ENCODE measurements at places on chromosomes 12 and 14. TPM values are rescaled to one million over a fixed set of nuclear protein-coding genes. Genes with fewer than 3 reads are reported as not detected.

The PTPRO gene
- 2.6 TPM for total RNA-seq

GRCh38 chr12:49161092-49161795 lies 27.6 kb downstream of the TUBA1A start:
- no peak for DNase-seq

DNA sequence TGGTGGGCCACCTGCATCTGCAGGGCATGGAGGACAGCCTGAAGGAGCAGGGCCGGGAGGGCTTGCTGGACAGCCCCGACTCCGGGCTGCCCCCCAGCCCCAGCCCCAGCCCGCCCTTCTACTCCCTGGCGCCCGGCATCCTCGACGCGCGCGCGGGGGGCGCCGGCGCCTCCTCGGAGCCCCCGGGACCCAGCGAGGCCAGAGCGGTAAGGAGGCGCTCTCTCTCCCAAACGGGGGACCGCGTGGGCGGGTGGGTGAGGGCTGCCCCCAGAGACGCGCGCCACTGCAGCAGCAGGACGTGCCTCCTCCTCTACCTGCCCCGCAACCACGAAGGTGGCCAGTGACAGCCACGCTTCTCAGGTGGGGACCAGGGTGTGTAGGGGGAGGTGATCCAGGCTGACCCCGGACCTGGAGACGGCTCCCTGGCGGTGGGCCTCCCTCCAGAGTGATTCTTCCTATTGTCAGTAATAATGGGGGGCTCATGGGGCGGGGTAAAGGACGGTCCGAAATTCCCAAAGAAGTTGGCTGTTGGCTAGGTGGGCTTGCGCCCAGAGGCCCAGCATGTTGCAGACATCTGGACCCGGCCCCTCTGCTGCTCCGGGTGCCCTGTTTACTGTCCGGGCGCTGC lies 652 bp downstream of the RFLNA start:
- DNase-seq: peak; percentile 33

DNA sequence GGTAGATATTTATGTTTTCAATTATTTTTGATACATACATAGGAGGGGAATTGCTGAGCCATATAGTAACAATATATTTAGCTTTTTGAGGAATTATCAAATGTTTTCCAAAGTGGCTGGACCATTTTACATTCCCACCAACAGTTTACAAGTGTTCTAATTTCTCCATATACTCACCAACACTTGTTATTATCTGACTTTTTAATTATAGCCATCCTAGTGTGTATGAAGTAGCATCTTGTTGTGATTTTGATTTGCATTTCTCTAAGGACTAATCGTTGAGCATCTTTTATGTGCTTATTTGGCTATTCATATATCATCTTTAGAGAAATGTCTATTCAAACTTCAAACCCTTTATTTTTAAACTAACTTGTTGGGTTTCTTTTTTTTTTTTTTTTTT lies 17.2 kb upstream of the HECTD1 start:
- DNase-seq: no peak

DNA sequence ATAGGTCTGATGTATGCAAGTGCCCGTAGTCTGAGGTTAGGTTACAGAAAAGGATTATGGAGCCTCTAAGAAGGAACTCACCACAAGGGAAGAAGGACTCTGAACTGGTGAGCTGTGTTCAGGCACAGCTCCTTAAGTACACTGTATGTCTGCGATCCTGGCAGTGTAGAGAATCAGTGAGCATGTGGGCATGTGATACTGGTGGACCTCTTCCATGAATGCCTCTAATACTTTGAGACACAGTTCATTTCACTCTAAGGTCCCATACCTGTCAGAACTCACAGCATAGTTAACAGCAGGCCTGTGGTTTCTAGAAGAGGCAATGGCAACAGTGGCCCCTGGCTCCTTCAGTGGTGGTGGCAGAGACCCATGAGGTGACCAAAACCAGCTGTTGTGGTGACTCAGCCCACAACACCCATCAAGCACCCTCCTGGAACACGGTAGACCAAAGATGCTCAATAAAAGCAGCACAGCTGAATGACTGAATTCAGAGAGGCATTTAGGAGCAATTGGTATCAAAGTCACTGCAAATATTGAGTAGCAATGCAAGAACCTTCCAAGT lies 6.9 kb upstream of the OR6J1 start:
- peak; percentile 5 for DNase-seq

- DNase-seq: no peak
Measured at GRCh38 chr12:93911396-93911795, 234.2 kb downstream of the CRADD start.

DNA sequence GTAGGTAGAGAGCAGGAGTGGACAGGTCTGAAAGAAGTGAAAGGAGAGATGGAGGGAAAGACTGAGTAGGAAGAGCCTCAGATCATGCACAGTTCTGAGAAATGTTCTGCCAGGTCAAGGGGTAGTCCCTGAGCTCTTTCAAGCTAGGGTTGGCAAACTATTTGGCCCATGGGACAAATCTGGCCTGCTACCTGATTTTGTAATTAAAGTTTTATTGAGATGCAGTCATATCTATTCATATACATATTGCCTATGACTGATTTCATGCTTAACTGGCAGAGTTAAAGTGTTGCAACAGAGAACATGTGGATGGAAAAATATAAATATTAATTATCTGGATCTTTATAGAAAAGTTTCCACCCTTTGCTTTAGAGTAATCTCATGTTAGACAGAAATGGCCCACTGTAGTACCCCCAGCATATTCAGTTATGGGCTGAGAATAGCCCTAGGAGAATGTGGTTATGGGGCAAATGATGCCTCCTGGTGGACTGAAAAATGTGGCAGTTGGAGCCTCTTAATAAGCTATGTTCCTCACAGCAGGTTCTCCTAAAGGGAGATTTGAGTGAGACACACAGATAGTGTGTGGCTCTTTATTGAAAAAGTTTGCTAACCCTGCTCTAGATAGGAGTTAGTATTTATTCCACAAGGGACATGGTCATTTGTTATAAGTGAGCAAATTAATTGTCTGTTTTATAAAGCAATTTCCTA lies 476.9 kb downstream of the LRIG3 start:
- no peak for DNase-seq

- DNase-seq: no peak
Measured at GRCh38 chr14:99300190-99300589, 28.2 kb upstream of the BCL11B start.

The ERP27 gene
- total RNA-seq: 13.6 TPM

DNA sequence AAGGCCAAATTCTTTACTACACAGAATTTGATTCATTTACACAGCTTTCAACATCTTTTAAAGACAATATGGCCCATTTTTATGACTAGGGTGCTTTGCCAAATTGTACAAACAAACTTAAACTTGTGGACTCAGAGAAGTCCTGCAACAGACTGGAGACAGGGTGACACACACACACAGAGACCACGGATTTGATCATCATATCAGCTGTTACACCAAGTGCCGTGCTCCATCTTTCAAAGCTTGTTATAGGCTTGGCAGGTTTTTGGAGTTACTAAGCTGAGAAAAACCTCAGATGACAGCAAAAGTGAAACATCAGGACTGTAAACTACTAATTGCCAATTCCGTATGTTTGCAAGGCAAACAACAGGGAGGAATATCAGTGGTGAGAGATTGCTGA lies 811.7 kb downstream of the GALC start:
- peak; percentile 58 for DNase-seq

- no peak for DNase-seq
Measured at GRCh38 chr12:103382736-103383346, 112.9 kb downstream of the C12orf42 start.

GRCh38 chr14:97791906-97792305 lies 994.7 kb downstream of the VRK1 start:
- DNase-seq: no peak

GRCh38 chr14:68806526-68807147 lies 13.8 kb upstream of the ZFP36L1 start:
- DNase-seq: peak; percentile 24

The BICD1 gene
- total RNA-seq: 18.9 TPM

- no peak for DNase-seq
Measured at GRCh38 chr12:15733136-15733535, 56.1 kb downstream of the EPS8 start.
